ENCODE measurements at places on chromosomes 7 and 10.

- no peak for DNase-seq
Measured at GRCh38 chr10:105288026-105288425, 646.9 kb downstream of the SORCS3 start.

- DNase-seq = no peak
Measured at GRCh38 chr7:69259445-69259844, 338.8 kb upstream of the AUTS2 start.

DNA sequence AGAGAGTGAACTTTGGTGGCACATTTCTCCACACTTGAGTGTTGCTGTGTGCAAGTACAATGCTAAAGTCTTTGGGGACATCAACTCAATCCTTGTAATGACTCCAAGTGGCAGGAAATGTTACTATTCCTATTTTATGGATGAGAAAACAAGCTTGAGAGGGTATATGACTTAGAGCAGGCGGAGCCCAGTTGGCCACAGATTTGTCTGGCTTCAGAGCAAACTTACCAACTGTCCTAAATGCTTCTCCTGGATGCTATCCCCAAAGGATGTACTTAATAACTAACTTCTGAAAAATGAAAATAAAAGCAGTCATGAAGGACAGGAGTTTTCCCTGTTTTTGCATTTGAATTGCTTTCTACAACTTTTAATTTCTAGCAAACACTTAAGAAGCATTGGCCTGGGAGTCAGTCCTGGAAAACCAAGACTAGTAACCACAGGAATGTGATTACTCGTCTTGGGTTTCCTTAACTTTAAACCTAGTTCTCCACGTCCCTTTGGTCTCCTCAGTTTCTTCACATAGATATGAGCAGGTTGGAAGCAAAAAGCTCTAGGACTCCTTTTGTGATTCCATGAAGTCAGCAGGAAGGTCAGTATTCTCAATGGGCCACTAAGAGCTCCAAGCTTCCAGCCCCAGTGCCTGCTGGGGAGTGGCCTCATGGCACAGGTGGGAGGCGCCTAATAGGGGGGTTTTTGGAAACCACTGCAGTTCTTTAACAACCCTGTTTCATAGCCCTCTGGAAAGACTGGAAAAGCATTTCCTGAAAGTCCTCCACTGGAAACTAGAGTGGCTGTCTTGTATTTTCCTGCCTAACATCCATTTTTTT lies 140.8 kb downstream of the GLCCI1 start:
- DNase-seq = peak; percentile 55

GRCh38 chr10:19412531-19412930 lies 363.9 kb downstream of the MALRD1 start:
- no peak for DNase-seq

DNA sequence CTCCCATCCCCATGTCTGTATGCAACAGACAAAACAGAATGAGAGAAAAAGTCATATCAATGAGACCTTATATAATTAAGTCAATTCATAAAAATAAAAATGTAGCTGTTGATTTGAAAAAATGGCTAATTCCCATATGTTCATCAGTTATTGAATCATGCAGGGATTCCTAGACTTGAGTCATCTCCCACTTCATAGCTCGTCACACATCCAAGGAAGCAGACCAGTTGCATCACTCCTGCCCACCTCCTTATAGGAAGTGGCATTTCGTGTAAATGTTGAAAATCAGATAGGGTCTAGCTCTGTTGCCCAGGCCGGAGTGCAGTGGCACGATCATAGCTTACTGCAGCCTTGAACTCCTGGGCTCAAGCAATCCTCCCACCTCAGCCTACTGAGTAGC lies 56.1 kb upstream of the SH2B2 start:
- DNase-seq = no peak

GRCh38 chr10:56035489-56035888 lies 325.6 kb downstream of the ZWINT start:
- no peak for DNase-seq

- DNase-seq = no peak
Measured at GRCh38 chr7:157139111-157139809, 534 bp downstream of the UBE3C start.

DNA sequence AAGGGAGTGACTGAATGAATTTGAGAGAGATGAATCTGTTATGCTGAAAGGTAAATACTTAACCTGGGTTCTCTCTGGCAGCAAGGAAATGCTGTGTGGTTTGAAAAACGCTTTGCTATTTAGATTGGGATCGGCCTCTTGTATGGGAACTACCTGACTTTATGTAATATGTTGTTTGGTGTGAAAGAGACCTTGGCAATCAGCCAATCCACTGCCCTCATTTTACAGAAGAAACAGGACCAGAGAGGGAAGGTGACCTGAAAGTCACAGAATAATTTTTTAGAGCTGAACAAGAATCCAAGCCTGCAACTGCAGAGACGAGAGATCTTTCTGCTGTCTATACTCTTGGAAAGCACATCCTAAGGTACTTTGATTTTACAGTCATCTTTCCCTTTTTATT lies 1.0 kb downstream of the BUD31 start:
- DNase-seq = no peak

- DNase-seq = no peak
Measured at GRCh38 chr7:37598824-37599223, 84.7 kb upstream of the GPR141 start.

- no peak for DNase-seq
Measured at GRCh38 chr10:71829171-71829570, 21.9 kb downstream of the PSAP start.

- no peak for DNase-seq
Measured at GRCh38 chr7:91046322-91047089, 217.7 kb upstream of the FZD1 start.

GRCh38 chr7:104895522-104896236 lies 118.3 kb upstream of the KMT2E start:
- no peak for DNase-seq

DNA sequence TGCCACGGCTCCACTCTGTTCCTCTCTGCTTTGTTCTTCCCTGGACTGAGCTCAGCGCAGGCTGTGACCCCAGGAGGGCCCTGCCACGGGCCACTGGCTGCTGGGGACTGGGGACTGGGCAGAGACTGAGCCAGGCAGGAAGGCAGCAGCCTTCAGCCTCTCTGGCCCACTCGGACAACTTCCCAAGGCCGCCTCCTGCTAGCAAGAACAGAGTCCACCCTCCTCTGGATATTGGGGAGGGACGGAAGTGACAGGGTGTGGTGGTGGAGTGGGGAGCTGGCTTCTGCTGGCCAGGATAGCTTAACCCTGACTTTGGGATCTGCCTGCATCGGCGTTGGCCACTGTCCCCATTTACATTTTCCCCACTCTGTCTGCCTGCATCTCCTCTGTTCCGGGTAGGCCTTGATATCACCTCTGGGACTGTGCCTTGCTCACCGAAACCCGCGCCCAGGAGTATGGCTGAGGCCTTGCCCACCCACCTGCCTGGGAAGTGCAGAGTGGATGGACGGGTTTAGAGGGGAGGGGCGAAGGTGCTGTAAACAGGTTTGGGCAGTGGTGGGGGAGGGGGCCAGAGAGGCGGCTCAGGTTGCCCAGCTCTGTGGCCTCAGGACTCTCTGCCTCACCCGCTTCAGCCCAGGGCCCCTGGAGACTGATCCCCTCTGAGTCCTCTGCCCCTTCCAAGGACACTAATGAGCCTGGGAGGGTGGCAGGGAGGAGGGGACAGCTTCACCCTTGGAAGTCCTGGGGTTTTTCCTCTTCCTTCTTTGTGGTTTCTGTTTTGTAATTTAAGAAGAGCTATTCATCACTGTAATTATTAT lies 1.2 kb downstream of the CLDN4 start:
- no peak for DNase-seq

GRCh38 chr7:46610746-46611145 lies 689.7 kb upstream of the IGFBP3 start:
- no peak for DNase-seq
